GM04503 (cell line): ENCODE measurements at places on chromosomes 11 and 22.

GRCh38 chr11:8234425-8234821 is 29.3 kb downstream of the LMO1 start:
- DNase-seq = no peak

DNA sequence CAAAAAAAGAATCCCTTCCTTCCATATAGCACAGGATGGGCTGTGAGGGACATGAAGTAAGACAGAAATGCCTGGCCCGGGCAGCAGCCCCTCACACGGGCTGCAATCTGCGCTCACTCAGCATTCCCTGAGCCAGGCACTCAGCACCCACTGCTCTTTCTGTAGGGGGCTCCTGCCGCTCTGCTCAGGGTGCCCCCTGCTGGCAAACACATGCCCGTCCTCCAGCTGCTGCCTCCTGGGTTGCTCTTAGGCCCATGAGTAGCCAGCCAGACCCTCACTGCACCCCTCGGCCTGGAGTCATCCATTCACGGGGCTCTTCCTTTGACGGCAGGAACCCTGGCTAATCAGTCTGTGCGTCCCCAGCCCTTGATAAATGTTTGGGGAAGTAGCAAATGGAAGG is 6.9 kb downstream of the MCAT start:
- DNase-seq = no peak

DNA sequence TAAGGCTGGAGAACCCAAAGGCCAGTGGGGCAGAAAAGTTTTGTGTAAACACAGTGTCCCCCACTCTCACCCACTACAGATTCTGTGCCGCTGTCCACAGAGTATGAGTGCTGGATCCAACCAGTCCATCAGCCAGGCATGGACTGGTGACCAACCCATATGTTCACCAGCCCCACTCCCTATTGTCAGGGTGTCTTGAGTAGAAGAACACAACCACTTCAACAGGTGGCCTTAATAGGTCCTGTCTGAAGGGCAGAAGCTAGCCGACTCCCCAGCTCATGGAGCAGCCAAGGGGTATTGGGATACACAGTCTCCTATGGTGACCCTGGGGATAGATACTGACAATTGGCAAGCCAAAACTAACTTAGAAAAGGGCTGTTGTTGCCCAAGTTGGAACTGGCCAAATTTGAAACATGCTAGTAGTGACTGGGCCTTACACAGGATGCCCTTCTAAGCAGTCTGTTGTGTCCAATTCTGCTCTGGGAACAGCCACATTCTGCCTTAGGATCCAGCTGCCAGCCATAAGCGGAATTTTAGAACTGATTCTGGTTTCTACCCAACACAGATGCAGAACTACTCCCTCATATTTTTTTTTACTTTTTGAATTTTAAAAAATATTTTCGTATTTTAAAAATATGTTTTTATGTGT is 19.8 kb upstream of the PGM2L1 start:
- DNase-seq = no peak

- DNase-seq = no peak
Observed at GRCh38 chr11:65185171-65185570, 3.4 kb downstream of the CAPN1 start.

DNA sequence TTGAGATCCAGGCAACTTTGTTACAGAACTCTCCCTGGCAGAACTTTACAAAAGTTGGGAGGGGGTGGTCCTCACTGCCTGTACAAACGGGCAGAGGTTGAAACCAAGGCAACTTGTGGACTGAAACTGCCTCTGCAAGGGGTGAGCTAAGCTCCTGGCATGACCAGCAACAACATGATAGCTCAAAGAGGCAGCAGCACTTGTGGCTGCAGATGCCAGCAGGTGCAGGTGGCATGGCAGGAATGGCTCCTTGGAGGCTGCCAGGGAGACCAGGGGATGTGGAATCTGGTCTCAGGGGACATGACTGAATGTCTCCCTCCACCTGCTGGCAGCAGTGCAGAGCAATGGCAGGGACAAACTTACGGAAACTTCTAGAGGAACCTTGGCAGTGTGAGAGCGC is 38.8 kb upstream of the PHF21A start:
- no peak for DNase-seq

GRCh38 chr11:115237578-115237977 is 266.6 kb downstream of the CADM1 start:
- no peak for DNase-seq

DNA sequence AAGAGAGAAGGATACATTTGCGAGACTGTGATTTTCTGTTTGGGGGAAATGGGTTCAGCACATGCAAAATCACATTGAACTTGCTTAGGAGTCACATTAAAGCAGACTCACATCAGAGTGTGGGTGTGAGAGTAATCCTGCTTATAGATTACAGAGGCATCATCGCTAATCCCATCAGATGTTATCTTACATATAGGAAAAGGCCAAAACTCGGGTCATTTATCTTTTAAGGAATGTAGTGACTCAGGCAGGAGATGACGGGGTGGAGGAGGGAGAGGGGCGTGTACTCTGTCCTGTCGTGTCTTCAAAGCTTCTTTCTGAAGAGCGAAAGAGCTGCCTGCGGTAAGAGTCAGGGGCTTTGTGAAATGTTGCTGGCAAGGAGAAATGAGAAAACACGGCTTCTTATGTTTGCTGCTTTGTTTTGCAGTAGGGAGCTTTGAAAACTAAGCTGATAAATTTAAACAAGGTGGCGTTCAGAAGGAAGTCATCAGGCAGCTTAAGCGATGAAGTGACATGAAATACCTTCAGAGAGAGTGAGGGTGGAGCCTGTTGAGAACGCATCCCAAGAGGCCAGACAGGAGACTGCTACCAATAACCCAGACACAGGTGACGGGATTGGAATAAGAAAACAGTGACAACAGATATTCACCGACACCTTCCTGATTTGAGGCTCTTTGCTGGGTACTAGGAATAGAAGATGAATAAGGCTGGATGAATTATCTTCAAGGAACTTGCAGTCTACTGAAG is 2.2 kb upstream of the C11orf16 start:
- DNase-seq = no peak
